ENCODE measurements at places on chromosomes 7 and 10.

GRCh38 chr7:46424934-46425333 is 503.9 kb upstream of the IGFBP3 start:
- no peak for DNase-seq

GRCh38 chr7:55554038-55554437 is 18.3 kb downstream of the VOPP1 start:
- no peak for DNase-seq

- DNase-seq = no peak
These were observed 160.8 kb downstream of the IMMP2L start for GRCh38 chr7:111401516-111401915.

DNA sequence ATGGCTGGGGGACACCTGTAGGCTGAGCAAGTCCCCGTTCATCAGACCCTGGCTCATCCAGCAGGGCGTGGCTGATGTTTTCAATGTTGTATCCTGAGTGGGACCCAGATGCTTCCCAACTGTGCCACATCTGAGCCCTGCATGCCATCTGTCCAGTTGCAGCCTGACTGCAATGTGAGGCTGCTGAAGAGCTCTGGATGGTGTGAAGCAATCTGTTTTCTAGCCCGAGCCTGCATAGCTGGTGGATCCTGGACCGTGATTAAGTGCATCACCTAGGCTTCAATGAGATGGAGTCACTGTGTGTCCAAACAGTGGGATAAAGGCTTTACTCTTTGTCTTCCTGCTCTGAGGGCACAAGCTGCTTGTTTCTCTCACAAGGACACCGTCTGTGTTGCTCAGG is 99.8 kb downstream of the TCF7L2 start:
- no peak for DNase-seq

GRCh38 chr10:79285315-79286197 is 61.7 kb upstream of the PPIF start:
- DNase-seq = no peak

GRCh38 chr10:3827266-3827665 is 42.3 kb upstream of the KLF6 start:
- DNase-seq = no peak

- DNase-seq = no peak
These were observed 27.4 kb downstream of the LRRC4 start for GRCh38 chr7:128003787-128004186.

GRCh38 chr10:112689327-112690072 is 242.5 kb downstream of the VTI1A start:
- DNase-seq = no peak

DNA sequence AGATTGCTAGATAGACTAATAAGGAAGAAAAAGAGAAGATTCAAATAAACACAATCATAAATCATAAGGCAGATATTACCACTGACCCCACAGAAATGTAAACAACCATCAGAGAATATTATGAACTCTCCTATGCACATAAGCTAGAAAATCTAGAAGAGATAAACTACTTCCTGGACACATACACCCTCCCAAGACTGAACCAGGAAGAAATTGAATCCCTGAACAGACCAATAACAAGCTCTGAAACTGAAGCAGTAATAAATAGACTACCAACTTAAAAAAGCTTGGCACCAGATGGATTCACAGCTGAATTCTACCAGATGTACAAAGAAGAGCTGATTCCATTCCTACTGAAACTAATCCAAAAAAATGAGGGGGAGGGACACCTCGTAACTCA is 24.5 kb upstream of the STARD3NL start:
- DNase-seq = no peak

GRCh38 chr10:44922021-44922420 is 10.9 kb downstream of the TMEM72 start:
- no peak for DNase-seq

DNA sequence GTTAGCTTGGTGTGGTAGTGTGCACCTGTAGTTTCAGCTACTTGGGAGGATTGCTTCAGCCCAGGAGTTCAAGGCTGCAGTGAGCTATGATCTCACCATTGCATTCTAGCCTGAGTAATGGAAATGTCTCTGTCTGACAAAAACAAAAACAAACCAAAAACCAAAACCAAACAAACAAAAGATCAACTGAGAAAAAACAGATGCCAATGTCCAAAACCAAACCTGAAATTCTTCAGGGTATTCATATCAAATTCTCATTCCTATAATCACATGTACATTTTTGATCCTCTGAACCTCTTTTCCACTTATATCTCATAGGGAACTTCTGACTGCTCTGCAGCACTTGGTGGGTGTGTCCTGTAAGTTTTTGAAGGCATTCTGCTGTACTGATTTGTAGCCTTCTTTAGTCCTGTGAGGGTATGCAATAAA is 87.0 kb downstream of the CDK6 start:
- DNase-seq = no peak

DNA sequence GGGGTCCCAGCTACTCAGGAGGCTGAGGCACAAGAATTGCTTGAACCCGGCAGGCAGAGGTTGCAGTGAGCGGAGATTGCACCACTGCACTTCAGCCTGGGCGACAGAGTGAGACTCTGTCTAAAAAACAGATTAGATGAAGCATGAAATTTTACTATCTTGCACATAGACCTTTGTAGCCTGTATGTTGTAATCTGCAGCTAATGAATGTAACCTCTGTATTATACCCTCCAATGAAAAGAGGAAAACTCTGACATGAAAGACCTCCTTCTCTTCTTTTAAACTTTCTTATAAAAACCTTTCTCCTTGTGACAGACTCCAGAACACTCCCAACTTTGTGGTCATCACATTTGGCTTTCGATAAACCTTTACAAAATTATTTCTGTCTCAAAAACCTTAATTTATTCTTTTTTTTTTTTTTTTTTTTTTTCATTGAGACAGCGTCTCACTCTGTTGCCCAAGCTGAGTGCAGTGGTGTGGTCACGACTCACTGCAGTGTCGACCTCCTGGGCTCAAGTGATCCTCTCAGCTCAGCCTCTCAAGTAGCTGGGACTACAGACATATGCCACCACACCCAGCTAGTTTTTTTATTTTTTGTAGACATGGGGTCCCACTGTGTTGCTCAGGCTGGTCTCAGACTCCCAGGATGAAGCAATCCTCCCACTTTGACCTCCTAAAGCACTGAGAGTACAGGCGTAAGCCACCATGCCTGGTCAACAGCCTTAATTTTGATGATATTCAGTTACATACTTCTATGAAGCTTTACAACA is 97.4 kb downstream of the SVOPL start:
- DNase-seq = no peak

Measured in AG09309 (cell line).